CD4-positive, alpha-beta T cell (primary cell): ENCODE measurements at places on chromosomes 16 and 17.

- no peaks in the 10 kb centered on the region for H3K4me1 ChIP-seq
- H3K27ac ChIP-seq, result no peak overlapping the region
- no peaks in the 10 kb centered on the region for H3K27me3 ChIP-seq
- no peak overlapping the region for H3K4me3 ChIP-seq
These were observed 11.6 kb downstream of the RCVRN start for GRCh38 chr17:9893411-9894012.

DNA sequence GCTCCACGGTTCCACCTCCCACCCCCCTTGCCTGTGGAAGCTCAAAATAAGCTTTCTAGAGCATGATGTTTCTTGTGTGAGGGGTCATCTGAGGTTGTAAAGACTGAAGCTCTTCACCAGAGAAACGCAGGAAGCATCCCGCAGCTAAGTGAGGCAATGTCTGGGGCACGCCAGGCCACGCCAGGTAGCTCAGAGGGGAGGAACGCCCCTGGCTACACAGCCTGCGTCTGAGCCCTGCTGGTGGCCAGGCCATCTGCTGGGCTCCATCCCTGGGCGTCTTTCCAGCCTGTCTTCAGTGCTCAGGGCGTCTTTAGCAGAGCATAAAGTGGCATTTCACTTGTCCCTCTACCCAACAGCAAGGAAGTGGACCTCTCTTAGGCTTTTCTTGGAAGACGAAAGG, 15.2 kb downstream of the SOCS3 start:
- H3K27me3 ChIP-seq, result no peaks in the 10 kb centered on the region
- peak overlapping the region; percentile 24 for H3K27ac ChIP-seq
- no peaks in the 10 kb centered on the region for H3K36me3 ChIP-seq
- DNase-seq, result no peak

DNA sequence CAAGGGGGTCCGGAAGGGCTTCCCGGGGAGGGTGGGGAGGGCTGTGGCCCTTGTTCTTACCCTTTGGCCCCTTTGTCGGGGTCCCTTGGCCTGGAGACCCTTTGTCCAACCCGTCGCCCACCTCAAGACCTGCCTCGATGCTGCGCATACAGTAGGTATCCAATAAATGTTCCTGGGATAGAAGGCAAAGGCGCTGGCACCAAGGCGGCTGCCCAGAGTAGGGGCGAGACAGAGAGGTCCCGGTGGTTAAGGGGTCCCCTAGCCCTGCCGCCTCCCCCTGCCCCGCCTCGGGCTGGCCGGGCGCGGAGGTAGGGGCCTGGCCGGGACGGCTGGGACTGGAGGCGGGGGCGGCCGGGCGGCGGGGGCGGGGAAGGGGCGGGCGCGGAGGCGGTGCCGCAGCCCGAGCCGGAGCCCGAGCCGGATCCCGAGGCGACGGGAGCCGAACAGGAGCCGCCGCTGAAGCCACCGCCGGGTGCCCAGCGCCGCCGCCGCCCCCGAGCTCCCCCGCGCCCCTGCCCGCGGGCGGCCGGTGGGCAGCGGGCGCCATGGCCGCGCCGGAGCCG, at the start of gene NHERF2:
NHERF2 (plus strand) TSS at position 442 of the 563 bp plus-strand sequence; CDS start at position 546, 104 bp downstream.
- peak within 1 kb of the TSS; percentile 33 for H3K4me3 ChIP-seq
- H3K27me3 ChIP-seq, result peaks cover 4% of the 10 kb centered on the region
- H3K27ac ChIP-seq, result no peak within 1 kb of the TSS
- no peaks in the 10 kb centered on the region for H3K36me3 ChIP-seq
- H3K4me1 ChIP-seq, result peaks cover 36% of the 10 kb centered on the region

GRCh38 chr17:45332505-45332904, 15.7 kb upstream of the MAP3K14 start:
- no peaks in the 10 kb centered on the region for H3K36me3 ChIP-seq
- H3K4me1 ChIP-seq, result peaks cover 5% of the 10 kb centered on the region
- no peak overlapping the region for H3K27ac ChIP-seq
- no peaks in the 10 kb centered on the region for H3K27me3 ChIP-seq

DNA sequence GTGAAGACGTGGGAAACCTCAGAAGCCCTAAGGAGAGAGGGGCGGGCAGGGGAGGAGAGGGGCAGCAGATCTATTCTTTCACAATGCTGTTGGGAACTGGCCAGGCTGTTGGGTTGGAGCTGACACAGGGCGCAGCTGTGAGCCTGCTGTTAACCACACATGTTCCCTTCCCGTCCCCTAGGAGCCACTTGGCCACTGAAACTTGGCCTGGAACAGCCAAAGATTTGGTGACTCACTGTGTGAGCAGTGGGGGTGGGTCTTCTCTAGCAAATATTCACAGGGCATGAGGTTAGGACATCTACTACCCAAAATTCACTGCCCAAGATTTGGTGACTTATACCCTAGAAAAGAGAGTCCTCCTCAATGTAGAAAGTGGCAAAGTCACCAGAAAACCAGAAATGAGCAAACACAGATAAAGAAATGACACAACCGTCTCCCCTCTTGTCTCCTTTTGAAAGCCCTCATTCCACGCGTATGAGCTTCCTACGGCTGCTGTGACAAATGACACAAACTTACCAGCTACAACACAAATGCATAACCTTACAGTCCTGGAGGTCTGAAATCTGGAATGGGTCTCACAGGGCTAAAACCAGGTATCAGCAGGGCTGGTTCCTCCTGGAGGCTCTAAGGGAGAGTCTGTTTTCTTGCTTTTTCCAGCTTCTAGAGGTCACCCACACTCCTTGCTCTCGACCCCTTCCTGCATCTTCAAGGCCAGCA, 6.3 kb downstream of the TBC1D16 start:
- no peak for DNase-seq
- H3K27me3 ChIP-seq, result peaks cover 2% of the 10 kb centered on the region
- H3K4me3 ChIP-seq, result no peak overlapping the region

GRCh38 chr16:19182481-19182880, 14.4 kb downstream of the SYT17 start:
- H3K27ac ChIP-seq, result no peak overlapping the region
- no peaks in the 10 kb centered on the region for H3K36me3 ChIP-seq
- no peaks in the 10 kb centered on the region for H3K4me1 ChIP-seq
- H3K4me3 ChIP-seq, result no peak overlapping the region

- no peaks in the 10 kb centered on the region for H3K36me3 ChIP-seq
- no peaks in the 10 kb centered on the region for H3K4me1 ChIP-seq
- no peaks in the 10 kb centered on the region for H3K27me3 ChIP-seq
- no peak for DNase-seq
- H3K4me3 ChIP-seq, result no peak overlapping the region
These were observed 141.5 kb upstream of the MED13 start for GRCh38 chr17:62206550-62206949.

DNA sequence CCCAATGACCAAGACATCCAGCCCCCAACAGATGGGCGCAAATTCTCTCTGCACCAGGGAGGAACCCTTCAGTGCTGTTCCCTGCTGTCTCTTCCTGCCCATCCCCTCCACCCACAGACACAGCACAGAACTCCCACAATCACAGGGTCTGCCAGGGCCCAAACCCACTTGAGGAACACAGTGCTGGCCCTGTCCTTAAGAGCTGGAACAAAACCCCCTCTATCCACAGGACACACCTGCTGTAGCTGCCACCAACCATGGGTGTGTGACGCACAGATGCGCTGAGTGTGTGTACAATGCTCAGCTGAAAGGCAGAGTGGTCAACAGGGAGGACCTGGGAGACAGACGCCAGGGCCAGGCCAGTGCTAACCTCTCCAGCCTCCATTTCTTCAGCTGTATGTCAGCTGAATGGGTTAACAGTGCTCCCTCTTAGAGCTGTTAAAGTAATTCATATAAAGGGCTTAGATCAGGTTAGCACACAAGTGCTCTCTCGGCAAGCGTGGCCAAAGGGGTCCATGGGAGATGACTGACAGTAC, 62.1 kb downstream of the AMFR start:
- H3K4me3 ChIP-seq, result no peak overlapping the region
- H3K27me3 ChIP-seq, result no peaks in the 10 kb centered on the region
- H3K4me1 ChIP-seq, result no peaks in the 10 kb centered on the region
- no peak for DNase-seq
- no peak overlapping the region for H3K27ac ChIP-seq
- H3K36me3 ChIP-seq, result peaks cover 56% of the 10 kb centered on the region

GRCh38 chr17:63827801-63828221, 348 bp upstream of the FTSJ3 start:
- peak overlapping the region; percentile 83 for H3K4me3 ChIP-seq
- H3K36me3 ChIP-seq, result peaks cover 71% of the 10 kb centered on the region
- H3K4me1 ChIP-seq, result peaks cover 74% of the 10 kb centered on the region
- DNase-seq, result no peak
- H3K27ac ChIP-seq, result peak overlapping the region; percentile 77

DNA sequence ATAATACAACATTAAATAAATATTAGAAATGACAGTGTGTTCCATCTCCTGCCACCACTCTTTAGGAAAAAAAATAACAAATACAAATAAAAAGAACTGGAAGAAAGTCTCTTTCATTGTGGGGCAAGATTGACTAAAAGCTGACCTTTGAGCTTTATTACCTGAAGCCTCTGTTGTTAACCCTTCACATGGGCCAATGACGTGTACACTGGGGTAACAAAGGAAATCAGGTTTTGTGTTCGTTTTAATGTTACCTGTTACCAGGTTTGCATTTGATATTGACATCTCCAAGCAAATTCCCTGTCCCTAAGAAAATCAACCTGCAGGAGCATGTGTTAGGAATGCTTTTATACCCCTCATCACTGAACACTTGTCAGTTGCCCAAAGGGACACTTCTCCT, 39.0 kb downstream of the NLK start:
- H3K27ac ChIP-seq, result no peak overlapping the region
- H3K4me1 ChIP-seq, result no peaks in the 10 kb centered on the region
- no peak overlapping the region for H3K4me3 ChIP-seq
- DNase-seq, result no peak
- H3K27me3 ChIP-seq, result no peaks in the 10 kb centered on the region

DNA sequence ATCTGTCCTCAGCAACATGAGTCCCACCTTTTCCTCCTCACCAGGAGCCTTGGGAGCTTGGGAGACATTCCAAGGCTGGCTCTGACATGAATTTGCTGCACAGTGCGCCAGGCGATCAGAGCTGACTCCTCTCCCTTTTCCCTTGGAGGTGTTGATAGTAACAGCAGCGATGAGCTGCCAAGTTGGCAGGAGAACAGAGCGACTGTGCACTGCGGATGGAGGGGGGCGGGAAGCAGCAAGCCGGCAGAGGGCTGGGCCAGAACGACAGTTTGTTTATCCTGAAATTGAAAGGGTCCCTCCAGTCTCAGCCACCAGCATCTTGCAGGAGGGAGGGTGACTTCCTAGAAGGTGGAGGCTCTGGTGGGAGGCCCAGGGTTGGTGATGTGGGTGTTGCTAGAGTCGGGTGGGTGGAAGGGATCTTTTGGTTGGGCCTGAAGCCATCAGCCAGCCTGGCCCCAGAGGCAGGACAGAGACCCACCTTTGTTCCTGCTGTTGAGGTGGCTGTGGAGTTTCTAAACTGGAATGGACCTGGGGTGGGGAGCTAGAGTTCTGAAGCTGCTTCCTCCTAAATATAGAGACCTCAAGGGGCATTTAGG, 22.5 kb upstream of the DYNLL2 start:
- no peaks in the 10 kb centered on the region for H3K36me3 ChIP-seq
- H3K27me3 ChIP-seq, result no peaks in the 10 kb centered on the region
- no peak overlapping the region for H3K27ac ChIP-seq
- H3K4me3 ChIP-seq, result no peak overlapping the region

DNA sequence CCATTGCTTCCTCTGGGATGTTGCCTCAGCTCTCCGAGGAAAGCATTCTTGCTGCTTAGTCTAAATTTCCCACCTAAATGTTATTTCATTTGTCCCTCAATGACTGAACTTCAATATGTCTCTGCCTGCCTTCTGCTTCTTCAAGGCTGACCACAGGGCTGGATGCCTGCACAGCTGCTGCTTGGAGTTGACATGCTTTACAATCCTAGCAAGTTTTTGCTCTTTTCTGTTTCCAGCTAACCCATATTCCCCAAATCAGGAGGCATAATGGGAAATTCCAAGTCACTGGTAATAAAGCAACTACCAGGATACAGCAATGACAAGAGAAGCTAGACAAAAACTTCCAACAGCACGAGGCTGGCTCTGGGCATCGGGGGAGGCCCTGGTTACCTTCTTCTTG, 48.9 kb downstream of the GTF3C1 start:
- H3K27me3 ChIP-seq, result no peaks in the 10 kb centered on the region
- H3K4me3 ChIP-seq, result no peak overlapping the region
- DNase-seq, result no peak
- no peak overlapping the region for H3K27ac ChIP-seq

DNA sequence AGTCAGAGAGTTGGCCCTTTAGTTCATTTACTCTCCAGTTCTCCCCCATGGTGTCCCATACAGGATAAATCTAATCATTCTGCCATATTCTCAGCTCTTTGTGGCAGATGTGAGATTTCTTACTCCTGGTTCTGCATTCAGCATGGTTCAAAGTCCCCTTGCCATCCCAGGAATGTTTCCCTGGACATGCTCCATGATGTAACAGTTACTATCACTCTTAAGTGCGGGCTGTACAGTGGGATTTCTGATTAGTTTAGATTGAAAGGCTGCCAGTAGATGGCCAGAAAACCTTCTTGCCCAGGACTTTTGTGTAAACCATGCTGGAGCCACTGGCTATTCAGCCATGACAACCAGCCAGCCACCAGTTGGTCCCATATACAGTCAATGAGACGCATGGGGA, 10.4 kb downstream of the KRT37 start:
- H3K27me3 ChIP-seq, result no peaks in the 10 kb centered on the region
- no peak overlapping the region for H3K27ac ChIP-seq
- no peaks in the 10 kb centered on the region for H3K36me3 ChIP-seq
- DNase-seq, result no peak
- H3K4me1 ChIP-seq, result peaks cover 10% of the 10 kb centered on the region

GRCh38 chr17:78986048-78986648, 6.4 kb upstream of the LGALS3BP start:
- H3K27me3 ChIP-seq, result no peaks in the 10 kb centered on the region
- no peak for DNase-seq
- peaks cover 16% of the 10 kb centered on the region for H3K4me1 ChIP-seq
- H3K36me3 ChIP-seq, result peaks cover 8% of the 10 kb centered on the region
- no peak overlapping the region for H3K27ac ChIP-seq
- peak overlapping the region; percentile 9 for H3K4me3 ChIP-seq

GRCh38 chr17:33028778-33029177, 37.1 kb downstream of the SPACA3 start:
- H3K4me1 ChIP-seq, result no peaks in the 10 kb centered on the region
- no peak overlapping the region for H3K4me3 ChIP-seq
- no peak overlapping the region for H3K27ac ChIP-seq
- DNase-seq, result no peak

DNA sequence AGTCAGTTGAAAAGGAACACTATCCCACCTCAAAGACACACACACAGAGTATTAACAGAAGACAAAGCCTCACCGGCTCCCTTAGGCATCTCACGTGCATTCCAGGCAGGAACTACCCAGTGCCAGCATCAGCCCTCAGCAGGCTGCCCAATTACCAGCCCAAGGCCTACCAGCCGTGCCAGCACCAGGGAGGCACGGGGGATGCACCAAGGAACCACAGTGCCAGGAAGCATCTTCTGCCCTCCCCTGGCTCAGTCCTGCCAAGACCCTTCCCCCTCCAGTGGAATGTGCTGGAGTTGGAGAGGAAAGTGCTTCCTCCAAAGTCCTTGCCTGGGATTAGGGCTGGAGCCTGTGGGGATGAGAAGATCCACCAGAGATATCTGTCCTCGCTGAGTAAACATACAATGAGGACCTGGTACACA, 11.0 kb upstream of the KRT19 start:
- H3K36me3 ChIP-seq, result no peaks in the 10 kb centered on the region
- H3K27ac ChIP-seq, result no peak overlapping the region
- no peak for DNase-seq
- H3K27me3 ChIP-seq, result no peaks in the 10 kb centered on the region
- H3K4me3 ChIP-seq, result no peak overlapping the region

GRCh38 chr17:44314031-44314430, 5.6 kb downstream of the RUNDC3A start:
- peaks cover 28% of the 10 kb centered on the region for H3K4me1 ChIP-seq
- H3K36me3 ChIP-seq, result no peaks in the 10 kb centered on the region
- H3K27me3 ChIP-seq, result peaks cover 34% of the 10 kb centered on the region
- H3K27ac ChIP-seq, result no peak overlapping the region
- no peak overlapping the region for H3K4me3 ChIP-seq
